ENCODE measurements at places on chromosomes 4 and X. TPM values are rescaled to one million over a fixed set of nuclear protein-coding genes. Genes with fewer than 3 reads are reported as not detected.

ELK1 gene
- 23.6 TPM for polyA plus RNA-seq

ANXA3 gene
- 54.0 TPM for polyA plus RNA-seq

TMEM35A gene
- polyA plus RNA-seq, result 2.9 TPM

CDS1 gene
- 0.33 TPM for polyA plus RNA-seq

RBM47 gene
- 25.4 TPM for polyA plus RNA-seq

SLC30A9 gene
- 19.1 TPM for polyA plus RNA-seq

STK32B gene
- polyA plus RNA-seq, result 1.5 TPM

NALF2 gene
- not detected for polyA plus RNA-seq

GRIA2 gene
- polyA plus RNA-seq, result 12.1 TPM

IL2 gene
- not detected for polyA plus RNA-seq

CPE gene
- polyA plus RNA-seq, result 287 TPM

GAGE12F gene
- not detected for polyA plus RNA-seq

TRIM60 gene
- not detected for polyA plus RNA-seq

DNA sequence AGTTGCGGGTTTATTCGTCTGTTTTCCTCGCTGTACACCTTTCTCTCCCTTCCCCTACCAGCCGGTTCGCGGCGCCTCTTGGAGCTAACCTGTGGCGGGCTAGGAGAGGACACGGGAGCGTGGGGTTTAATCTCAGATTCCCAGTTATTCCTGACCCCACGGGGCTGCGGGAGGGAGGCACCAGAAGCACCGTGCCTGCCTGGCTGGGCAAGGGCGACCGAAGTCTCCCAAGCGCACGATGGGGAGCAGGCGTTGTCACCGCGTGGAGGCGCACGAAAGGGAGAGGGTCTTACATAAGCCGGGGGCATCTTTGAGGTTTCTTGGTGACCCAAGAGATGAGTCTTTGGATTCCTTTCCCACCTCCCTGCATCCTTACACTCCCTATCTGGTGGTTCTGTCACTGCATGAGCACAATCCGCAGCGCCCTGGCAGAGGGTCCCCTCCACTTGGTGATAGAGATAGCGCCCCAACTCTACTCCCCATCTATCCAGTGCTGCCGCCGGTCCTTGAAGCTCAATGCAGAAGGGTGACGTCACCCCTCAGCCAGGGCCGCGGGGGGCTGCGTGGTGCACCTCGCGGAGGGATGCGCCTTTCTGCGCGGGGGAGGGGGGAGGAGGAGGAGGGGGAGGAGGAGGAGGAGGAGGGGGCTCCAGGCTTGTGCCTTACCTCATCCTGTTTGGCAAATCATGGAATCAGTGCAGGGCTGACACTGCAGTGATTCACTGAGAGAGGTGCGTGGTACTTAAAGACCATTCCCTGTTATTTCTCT lies 793 bp downstream of the TSPAN7 start:
- peak; percentile 69 for DNase-seq

DNA sequence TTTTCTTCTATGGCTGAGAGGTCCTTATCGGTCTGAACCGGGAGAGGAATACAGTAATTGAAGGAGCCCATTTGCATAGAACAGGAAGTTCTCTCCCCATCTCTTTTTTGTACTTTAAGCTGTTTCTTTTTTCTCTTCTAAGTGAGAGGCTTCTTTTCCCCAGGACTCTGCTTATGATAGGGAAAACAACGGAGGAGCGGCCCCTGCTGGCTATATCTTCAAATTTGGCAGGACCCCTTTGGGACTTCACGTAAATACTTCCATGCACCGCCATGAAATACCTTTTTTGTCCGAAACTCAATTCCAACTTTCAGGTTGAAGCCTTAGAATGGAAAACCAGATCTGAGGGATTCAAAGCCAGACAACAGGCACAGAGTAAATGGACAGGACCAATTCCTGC lies 1153.0 kb upstream of the INTU start:
- no peak for DNase-seq

- no peak for DNase-seq
Observed at GRCh38 chr4:19416146-19416545, 835.6 kb upstream of the SLIT2 start.

- no peak for DNase-seq
Observed at GRCh38 chrX:19332983-19333382, 10.7 kb upstream of the PDHA1 start.

- no peak for DNase-seq
Observed at GRCh38 chr4:165963621-165964020, 90.6 kb downstream of the TLL1 start.

- no peak for DNase-seq
Observed at GRCh38 chr4:171025343-171025742, 787.9 kb upstream of the GALNTL6 start.

DNA sequence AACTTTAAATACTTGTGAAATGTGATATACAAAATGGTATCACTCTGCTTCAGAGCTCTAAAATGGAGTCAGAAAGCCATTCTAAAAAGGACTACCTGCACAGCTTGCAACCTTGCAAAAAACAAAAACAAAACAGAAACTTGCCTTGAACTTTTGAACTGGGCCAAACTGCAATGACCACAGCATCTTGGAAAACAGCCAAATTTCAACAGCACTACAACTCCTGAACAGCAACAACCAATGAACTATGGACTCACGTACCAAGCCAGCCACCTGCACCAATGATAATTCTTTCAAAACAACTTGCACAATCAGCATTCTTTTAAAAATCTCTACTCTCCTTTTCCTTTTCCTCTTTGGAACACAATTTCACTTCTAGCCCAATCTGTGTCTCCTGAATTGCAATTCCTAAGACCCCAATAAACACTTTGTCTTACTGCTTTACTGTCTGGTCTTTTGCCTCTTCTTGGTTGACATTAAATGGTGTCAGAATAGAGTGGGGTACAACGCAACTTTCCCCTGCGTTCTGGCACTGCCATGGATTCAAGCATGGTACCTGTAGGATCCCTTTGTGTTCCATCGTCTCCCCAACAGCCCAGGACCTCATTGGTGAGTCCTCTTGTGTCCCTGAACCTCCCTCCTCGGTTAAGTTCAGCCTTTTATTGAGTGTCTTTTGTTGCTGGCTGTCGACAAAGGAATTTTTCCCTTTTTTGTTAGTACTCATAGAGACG lies 35.7 kb upstream of the FMR1 start:
- DNase-seq, result no peak

DNA sequence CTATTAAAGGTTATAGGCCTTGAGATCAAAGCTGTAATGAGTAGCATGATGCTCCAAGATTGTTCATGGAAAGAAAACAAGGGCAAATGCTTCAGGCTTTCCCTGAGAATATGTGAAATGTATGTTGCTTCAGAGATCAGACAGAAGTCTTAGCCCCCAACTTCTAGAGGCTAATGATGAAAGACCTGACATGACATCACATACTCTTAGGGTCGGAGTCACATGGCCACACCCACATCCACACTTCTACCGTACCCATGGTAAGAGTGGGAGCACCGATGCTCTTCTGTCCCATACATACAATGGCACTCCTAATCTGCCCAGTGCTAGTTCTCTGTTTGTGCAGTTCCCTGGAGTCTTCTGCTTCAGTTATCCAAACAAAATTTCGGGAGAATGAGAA lies 111.9 kb upstream of the ACSL4 start:
- no peak for DNase-seq

- no peak for DNase-seq
Observed at GRCh38 chrX:149504226-149504914, 736 bp downstream of the IDS start.

GRCh38 chr4:1910643-1911042 lies 39.5 kb downstream of the NSD2 start:
- DNase-seq, result no peak

- no peak for DNase-seq
Observed at GRCh38 chr4:153018684-153019083, 82.6 kb downstream of the FHDC1 start.

- DNase-seq, result no peak
Observed at GRCh38 chrX:23373129-23373804, 38.6 kb downstream of the PTCHD1 start.

DNA sequence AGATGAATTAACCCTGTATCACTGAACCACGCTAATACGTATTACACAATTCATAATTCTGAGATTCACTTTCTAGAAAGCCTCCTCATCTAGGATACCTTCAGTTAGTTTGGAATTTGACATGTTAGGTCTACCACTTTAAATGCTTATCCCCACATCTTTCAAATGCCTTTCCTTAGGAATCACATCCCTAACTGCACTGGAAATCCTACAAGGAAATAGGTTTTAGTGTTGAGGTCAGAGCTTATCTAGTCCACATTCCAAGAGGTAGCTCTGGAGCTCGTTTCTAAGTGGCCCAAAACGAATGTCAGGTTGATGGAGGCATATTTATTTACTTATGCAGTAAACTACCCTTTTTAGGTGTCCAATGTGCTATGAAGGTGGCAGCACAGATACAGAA lies 18.0 kb downstream of the PDHA1 start:
- no peak for DNase-seq

- no peak for DNase-seq
Observed at GRCh38 chrX:65674204-65674893, 6.9 kb downstream of the MSN start.

DNA sequence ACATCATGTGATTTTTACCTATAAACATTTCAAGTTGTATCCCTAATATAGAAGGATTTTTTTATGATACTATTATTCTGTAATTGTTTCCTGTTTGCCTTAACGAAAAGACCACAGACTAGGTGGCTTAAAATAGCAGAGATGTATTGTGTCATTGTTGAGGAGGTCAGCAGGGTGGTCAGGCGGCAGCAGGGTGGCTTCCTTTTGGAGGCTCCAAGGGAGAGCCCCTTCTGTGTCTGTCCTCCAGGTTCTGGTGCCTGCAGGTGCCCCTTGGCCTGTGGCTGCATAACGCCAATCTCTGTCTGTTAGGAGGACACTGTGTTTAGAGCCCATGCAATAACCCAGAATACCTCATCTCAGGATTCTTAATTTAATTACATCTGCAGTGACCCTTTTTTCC lies 118.1 kb downstream of the TBL1X start:
- no peak for DNase-seq

DNA sequence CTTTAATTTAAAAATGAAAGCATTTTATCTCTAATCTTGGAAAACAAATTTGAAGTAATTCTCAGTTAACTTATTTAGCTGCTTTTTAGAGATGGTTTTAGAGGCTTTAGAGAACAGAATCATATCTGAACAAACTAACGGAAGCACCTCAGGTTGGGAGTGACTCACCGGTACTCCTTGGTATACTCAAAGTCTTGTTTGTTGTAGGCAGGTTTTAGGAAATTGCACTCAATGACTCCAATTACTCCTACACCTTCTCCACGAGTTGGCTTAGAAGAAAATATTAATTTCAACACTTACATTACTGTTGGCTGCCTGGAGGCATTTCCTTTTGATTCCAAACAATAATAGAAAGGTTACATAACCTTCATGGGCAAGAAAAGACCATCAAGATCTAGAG lies 23.6 kb downstream of the MORC4 start:
- no peak for DNase-seq

- DNase-seq, result no peak
Observed at GRCh38 chr4:85836588-85837438, 361.9 kb downstream of the ARHGAP24 start.

DNA sequence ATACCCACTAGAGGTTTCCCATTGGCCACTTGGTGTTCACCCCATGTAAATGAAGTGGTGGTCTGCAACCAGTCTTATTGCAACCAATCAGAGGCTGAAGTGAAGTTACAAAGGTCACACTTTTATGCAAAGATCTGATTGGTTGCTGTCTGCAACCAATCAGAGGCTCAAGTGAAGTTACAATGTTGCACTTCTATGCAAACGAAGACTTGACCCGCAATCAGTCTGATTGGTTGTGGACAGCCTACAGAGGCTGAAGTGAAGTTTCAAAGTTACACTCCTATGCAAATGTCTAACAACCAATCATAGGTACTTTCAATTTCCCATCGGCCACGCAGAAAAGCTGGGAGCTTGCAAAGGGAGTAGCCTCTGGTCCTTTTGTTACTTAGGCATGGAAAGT lies 22.3 kb upstream of the XPNPEP2 start:
- DNase-seq, result no peak

DNA sequence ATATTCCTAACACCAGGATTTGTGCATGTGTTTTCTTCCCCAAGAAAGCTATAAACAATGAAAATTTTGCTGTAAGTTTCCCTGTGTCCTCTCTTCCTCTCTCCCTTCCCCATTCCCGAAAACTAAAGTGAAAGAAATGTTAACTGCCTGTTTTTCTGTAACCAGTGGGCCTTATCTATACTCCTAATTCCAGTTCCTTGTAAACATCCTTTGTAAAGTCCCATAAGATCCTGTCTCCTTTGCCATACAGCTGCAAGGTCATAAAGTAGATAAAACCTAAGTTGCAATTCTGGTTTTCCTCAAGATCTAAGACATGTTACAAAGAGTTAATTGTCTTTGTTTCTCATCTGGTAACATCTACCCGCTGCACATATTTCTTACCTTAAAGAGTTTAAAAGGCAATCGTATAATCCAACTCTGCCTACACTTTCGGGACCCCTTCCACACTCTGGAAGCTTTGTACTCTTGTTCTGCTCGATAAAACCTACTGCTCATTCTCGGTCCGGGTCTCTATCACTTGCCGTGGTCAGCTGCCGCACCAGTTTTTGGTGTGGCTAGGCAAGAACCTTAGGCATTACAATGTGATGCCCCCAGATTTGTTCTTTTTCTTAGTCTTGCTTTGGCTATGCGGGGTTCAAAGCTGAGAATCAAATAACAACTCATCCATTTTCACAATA lies 20.5 kb downstream of the UGT2B7 start:
- DNase-seq, result no peak

- no peak for DNase-seq
Observed at GRCh38 chrX:149845385-149845784, 35.6 kb upstream of the MAGEA8 start.
